ENCODE measurements at places on chromosomes 11 and 22.

- DNase-seq: no peak
These were observed 2.7 kb upstream of the ARHGAP42 start for GRCh38 chr11:100684101-100685065.

- DNase-seq: no peak
These were observed 2.7 kb upstream of the GSTT4 start for GRCh38 chr22:24008022-24008283.

DNA sequence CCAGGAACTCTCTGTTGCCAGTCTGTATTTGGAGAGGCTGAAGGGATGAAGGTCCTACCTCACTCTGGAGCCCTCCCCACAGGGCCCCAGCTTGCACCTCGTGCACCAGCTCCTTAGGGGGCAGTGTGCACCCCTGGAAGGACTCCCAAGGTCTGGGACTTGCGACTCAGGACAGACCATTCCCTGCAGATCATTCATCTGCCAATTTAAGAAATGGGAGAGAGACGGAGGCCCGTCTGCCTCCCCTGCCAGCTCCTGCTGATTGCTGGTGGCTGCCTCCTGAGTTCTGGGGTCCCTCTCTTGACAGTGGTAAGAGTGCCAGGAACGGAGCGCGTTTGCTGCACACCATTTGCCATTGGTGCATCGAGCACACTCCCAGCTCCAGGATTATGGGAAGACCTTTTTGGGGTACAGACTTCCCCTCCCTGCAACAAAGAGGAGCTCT lies 27.4 kb upstream of the MALAT1 start:
- peak; percentile 85 for DNase-seq

- no peak for DNase-seq
These were observed 19.5 kb downstream of the CTSC start for GRCh38 chr11:88318017-88318416.

DNA sequence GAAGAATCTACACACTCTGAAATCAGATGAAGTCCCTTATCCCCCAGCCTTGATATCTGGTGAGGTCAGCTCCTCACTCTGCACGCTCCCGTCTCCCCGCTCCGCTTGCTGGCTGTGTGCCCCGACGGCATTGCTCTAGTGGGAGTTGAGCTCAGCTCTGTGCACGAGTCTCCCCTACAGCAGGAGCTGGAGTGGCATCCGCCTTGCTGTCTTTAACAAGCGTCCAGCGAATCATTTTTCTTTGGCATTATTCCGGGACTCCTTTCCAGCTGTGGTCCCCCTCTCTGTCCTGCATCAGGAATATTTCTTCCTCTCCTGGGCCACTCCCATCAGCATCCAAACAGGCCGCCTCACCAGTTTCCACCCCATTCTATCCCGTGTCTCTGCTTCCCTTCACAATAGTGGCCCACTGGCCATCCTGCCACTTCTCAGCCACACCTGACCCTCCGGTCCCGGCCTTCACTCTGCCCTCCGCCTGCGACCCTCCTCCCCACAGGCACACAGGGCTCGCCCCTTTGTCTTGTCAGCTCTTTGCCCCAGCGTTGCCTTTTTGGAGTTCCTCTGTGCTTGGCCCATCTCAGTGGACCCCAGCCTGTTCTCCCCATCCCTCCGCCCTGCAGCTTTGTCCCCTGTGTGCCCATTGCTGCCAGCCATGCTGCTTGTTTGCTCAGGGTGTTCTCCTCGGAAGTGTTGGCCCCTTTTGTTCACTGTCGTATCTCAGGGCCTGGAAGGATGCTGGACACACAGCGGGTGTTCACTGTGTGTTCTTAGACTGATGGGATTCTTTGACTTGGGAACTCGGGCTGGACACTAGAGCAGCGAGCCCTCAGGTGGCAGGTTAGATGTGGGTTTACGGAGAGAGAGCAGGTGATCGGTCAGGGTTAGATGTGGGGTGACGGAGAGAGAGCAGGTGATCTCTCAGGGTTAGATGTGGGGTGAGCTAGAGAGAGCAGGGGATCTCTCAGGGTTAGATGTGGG lies 441.8 kb downstream of the TBC1D22A start:
- DNase-seq: no peak

GRCh38 chr22:27492566-27493201 lies 308.9 kb downstream of the MN1 start:
- no peak for DNase-seq

DNA sequence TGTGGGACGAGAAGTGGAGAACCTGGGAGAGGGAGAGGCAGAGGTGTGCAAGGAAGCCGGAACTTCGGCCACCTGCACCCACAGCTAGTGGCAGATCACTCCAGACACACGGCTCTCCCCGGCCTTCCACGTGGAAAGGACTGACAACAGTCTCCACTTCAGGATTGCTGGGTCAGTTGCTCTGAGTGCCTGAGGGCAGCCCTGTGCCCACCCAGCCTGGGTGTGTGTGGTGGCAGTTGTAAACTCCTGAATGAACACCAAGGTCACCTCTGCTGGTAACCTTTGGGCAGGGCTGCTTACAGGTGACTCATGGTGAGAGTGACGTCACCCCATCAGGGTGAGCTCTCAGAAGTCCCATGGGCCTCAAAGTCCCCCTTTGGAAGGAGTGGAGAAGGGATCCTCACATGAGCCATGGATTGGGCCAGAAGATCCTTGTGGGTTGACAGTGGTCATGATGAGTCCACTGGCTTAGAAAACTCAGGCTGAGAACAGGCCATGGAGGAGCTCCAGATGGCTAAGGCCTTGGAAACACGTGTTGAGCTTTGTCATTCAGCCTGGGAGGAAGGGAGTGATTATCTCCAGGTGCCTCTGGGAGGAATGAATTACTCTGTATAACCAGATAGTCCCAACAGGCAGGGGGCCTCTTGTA lies 71.3 kb downstream of the BCR start:
- peak; percentile 10 for DNase-seq

GRCh38 chr11:76801736-76802135 lies 18.6 kb downstream of the TSKU start:
- no peak for DNase-seq

- no peak for DNase-seq
These were observed 690 bp upstream of the UVRAG start for GRCh38 chr11:75814363-75814676.

GRCh38 chr11:9701799-9702198 lies 37.9 kb downstream of the SWAP70 start:
- no peak for DNase-seq

DNA sequence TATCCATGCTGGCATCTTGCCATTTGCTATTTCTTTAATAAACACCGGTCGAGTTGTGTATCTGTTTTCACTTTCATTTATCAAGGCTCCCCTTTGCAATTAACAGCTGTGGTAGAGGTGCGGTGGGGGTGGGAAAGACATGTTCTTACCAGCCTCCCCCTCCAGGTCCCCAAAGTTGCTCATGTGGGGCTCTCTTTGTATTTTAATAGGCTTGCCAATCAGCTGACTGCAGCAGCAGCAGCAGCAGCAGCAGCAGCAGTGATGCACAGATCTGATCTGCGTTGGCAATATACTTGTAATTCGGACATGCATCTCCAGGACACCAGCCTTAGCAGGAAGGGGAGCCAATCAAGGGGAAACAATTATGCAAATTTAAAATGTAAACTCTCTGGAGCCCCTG lies 40.3 kb upstream of the E2F8 start:
- no peak for DNase-seq

DNA sequence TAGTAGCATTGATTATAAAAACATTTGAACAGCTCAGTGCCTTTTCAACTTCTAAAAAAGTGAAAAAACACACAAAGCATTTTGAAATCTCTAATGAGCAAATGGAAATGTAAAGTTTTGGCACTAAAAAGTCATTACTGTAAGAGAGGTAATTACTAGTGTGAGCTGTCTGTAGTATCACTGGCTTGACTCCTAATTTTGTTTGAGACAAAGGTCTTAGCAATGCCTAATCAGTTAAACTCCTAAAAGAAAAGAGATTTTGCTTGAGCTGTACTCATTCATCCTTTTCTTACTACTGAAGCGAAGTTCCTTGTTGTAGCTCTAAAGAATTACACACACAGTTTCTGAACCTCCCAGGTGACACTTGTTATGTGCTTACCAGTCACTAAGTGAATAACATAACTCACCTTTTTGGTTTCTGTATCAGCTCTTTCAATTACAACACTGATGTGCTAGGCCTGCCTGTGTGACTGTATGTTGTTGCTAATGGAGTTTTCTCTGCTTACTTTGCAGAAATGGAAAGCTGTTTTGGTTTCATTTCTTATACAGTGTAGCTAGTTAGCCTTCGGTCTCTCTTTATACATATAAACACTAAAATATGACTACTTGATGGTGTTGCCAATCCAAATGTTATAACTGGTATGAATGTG lies 924.4 kb upstream of the TENM4 start:
- no peak for DNase-seq

- no peak for DNase-seq
These were observed 19.4 kb downstream of the IRF7 start for GRCh38 chr11:596374-596773.

DNA sequence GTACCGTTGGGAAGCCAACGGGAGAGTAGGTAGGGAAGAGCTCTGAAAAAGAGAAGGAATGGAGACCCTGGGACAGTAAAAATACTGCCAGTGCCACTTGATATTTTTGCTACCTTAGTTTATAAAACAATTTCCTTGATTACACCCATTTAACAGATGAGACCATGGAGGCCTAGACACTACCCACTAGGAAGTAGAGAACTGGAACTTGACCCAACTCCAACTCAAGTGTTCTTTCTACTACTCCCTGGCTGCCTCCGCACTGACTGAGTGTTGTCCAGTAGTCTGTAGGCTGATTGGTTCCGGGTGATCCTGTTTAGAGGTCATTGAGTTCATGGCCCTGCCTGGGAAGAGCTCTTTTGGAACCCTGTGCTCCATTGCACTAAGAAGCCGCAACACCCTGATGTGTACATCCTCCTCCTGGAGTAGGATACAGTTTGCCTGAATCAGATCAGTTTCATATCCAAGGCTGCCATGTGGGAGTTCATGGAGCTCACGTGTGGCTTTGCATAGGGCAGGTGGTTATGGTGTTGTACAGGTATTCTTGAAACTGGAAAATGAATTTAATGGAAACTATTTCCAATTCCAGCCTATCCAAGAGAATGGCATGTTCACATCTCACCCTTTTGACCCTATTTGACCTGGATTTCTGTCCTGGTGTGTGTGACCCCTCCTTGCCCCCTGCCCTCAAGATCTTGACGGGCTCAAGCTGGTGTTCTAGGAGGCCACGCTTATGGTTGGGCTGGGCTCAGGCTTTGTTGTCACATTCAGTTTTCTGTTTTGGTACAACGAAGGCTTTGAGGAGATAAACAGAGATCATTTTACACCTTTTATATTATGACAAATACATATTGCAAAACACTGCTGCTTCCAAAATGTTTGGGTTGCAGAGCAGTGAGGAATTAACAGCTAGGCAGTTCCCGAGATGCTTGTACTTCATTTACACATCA lies 102.2 kb upstream of the NNMT start:
- DNase-seq: peak; percentile 42

DNA sequence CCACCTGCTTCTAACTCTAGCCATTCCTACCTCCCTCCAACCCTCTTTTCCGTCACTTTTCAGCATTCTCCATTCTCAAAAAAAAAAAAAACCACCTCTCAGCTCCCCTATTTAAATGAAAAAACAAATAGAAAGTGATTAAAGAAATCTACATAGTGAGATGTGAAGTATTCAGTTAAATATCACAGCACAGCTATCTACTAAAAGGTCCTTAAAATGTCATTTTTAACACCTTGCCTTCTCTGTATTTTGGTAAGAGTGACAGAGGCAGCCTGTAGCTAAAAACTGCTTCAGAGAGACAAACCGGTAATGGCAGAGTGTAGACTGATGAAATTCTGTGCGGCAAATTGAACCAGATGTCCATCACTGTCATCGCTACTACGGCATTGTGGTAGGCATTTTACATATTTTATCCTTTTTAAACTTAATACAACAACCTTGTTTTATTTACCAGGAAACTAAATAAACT lies 346 bp upstream of the ALG9 start:
- no peak for DNase-seq

DNA sequence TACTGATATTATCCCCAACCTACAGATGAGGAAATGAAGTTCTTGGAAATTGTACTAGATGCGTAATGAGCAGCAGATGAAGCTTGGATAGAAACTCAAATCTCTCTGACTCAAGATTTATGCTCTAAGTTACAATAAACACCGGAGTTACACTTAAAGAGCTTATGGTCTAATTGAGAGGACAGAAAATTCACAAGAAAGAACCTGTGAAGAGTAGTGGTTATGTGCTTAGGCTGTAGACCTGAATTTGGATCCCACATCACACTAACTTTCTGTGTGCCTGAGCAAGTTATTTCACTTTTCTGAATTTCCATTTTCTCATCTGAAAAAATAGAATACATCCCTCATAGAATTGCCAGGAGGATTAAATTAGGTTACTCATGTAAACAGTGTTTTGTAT lies 58.5 kb downstream of the FLI1 start:
- DNase-seq: no peak

DNA sequence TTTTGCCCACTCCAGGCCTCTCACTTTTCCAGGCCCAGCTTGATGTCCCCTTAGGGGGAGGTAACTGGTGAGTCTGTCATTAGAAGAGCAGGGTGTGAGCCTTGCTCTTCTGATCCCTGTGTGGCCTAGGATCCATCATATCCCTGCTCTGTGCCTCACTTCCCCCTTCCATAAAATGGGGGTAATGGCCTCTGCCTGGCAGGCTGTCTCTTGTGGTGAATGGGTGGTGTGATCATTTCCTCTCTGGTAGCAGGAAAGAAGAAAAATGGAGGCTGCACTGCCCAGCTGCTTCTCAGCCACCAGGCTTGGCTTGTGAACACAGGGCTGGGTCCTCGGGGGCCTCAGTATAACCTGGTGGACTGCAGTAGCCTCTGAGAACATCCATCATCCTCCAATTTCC lies 5.6 kb downstream of the ARHGEF17 start:
- DNase-seq: no peak

DNA sequence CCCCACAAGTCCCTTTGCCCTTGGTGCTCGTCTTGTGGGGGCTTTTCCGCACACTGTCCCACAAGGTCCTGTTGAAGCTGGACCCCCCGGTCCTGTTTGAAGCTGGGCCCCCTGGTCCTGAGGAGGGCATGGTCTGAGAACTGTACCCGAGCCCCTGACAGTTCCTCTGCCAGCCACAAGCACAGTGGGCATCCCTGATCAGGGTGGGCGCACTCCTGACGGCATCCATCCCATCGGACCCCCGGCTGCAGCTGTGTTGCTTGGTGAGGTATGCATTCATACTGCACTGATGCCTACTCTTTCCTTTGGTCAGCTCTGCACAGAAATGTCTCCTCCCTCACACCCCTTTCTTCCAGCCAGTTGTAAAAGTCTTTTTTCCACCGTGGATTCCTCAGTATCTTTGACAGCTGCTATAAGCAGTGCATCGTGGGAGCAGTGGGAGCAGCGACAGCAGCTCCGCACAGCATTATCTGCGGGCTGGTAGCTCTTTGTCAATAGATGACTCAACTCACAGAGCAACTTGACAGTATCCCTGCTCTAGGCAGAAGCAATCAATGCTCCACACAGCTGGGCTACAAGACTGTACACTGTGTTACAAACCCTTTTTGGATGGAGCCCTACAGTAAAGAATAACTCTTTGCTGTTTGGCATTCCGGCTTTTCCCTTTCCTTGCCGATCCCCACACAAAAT lies 1030.8 kb upstream of the CCDC90B start:
- peak; percentile 71 for DNase-seq
